ENCODE measurements at places on chromosomes 6 and 20.

DNA sequence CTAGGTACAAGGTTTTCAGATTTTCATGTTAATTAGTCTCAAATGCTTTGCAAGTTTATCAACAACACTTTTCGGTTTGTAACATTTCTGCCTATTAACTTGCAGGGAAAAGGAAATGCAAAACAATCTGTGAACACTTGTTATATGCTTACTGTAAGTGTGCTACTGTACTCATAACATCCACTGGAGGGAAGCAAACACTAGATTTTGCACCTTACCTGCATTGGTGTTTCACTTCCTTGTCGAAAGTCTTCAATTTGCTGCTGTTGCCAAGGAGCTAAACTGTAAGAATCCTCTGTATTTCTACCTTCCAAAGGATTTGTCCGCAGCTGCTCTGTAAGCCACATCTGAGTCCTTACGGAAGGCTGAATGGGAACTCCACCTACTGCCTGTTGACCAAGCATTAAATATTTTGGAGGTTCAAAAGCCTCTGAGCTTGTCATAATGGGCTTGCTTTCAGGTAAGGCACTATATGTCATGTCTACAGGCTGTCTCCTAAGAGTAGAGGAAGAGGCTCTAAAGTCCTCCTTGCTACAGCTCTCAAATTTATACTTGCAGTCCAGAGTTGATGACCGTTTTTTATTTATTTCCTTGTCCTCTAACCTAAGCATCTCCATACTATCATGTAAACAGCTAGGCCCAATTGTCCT is 17.3 kb downstream of the PLN start:
- DNase-seq = peak; percentile 47

GRCh38 chr6:1589208-1589607 is 20.5 kb upstream of the FOXC1 start:
- no peak for DNase-seq

DNA sequence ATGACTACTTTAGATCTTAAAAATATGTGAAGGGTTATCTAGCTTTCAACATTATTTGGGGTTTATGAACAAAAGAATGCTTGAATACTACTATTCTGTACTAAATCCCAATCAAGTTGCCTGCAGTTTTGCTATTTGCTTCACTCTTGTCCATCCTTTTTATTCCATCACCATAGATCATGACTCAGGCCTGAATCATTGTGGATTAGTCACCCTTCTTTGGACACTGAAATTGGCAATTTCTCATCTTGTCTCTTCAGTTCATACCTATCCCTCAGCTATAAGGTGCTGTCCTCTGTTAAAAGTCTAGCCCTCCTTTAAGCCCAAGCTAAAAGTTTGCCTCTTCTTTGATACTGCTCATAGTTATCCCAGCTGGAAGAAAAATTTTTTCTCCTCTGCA is 199.1 kb downstream of the CENPW start:
- no peak for DNase-seq

- peak; percentile 96 for DNase-seq
Measured at GRCh38 chr6:2793534-2794151, 28.4 kb downstream of the WRNIP1 start.

DNA sequence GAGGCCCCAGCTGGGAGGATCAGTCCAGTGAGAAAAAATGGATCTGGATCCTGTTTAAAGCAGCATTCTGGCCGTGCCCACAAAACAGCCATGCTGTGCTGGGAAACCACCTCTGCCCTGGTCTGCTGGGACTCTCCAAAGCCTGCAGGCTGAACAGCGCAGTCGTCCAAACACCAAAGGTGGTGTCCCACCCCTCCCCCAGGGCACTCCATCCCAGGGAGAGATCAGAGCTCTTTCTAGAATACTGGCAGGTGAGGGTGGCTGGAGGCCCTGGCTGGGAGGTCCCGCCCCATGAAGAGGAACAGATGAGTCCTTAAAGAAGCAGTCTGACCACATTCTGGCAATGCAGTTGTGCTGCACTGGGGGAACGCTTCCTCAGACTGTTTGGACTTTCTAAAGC is 84.6 kb downstream of the MRAP2 start:
- DNase-seq = no peak

GRCh38 chr6:124076336-124077048 is 272.8 kb downstream of the NKAIN2 start:
- no peak for DNase-seq

- peak; percentile 29 for DNase-seq
Measured at GRCh38 chr20:13898012-13898612, 92.3 kb downstream of the SEL1L2 start.

DNA sequence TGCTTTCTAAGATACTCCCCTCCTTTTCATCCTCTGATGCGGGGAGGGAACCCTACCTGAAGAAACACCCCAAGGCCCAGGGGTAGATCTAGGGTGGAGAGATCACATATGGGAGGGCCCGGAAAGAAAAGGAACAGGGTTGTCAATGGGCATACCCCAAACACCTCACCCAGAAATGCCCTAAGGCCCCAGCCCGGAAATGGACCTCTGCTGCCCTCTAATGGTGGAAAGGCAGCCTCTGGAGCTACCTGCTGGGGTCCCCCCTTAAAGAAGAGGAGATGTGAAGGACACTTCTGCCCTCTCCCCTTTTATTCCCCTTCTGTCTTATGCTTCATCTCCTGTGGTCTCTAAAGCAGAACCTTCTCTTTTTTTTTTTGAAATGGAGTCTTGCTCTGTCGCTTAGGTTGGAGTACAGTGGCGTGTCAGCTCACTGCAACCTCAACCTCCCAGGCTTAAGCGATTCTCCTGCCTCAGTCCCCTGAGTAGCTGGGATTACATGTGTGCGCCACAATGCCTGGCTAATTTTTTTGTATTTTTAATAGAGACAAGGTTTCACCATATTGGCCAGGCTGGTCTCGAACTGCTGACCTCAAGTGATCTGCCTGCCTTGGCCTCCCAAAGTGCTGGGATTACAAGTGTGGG is 458 bp upstream of the ARMC12 start:
- DNase-seq = peak; percentile 84

All from NB4 (cell line).